ENCODE measurements at places on chromosomes 5 and 9. TPM values are rescaled to one million over a fixed set of nuclear protein-coding genes. Genes with fewer than 3 reads are reported as not detected.

GRCh38 chr9:126430124-126430523 is 103.5 kb downstream of the MVB12B start:
- DNase-seq: no peak

DNA sequence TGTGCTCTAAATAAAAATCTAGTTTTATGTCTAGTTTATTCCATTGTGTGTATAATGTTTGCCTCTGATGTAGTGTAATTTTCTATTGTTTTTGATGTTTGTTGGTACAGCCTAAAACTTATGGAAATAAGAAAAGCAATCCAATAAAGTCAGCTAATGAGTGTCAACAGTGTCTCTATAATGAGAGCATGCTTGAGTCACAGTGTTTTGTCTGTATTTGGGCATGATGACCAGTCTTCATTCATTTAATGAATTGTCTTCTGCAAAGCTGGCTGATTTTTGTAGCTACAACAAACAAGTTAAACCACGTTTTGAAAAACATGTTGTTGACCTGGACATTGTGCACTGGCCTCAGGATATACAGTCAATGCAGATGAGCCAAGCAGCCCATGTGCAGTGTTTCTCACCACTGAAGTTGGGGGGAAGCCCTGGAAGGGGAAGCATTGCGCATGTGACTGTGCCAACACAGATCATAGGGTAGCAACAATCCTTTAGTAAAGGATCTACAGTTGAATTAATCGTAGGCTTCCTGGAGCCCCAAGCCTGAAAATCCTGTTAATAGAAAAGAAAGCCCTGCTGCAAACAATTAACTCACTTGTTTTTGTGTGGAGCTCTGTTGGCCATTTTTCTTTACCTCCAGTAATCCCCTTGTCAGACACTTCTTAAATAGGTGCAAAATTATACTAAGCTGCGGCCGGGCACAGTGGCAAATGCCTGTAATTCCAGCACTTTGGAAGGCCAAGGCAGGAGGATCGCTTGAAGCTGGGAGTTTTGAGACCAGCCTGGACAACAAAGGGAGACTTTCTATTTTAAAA is 88.0 kb downstream of the INIP start:
- DNase-seq: no peak

DNA sequence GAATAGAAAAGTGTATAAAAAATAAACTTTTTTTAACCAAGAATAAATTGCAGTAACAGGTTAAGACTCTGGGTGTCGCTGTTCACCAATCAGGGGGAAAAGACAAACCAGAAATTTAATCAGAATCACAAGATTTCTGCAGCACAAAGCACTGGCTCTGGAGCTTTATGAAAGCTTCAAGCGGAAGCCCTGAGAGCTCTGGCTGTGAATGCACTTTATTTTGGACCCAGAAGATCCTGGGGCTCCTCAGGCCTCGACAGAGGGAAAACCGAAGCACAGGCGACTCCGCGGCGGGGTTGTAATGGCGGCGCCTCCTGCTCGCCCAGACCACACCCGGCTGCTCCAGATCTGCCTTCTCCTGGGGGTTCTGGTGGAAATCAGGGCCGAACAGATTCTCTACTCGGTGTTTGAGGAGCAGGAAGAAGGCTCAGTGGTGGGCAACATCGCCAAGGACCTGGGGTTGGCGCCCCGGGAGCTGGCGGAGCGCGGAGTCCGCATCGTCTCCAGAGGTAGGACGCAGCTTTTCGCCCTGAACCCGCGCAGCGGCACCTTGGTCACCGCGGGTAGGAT is at the start of gene PCDHGA4:
Gene PCDHGA4, plus strand, starts transcription at position 122 of the 570 bp plus-strand sequence. Its CDS starts 87 bp downstream, at position 209.
- DNase-seq: no peak

- DNase-seq: no peak
Observed at GRCh38 chr5:40453689-40454088, 226.0 kb upstream of the PTGER4 start.

DBH gene
- 0.72 TPM for total RNA-seq
